ENCODE measurements at places on chromosomes 3 and 15.

DNA sequence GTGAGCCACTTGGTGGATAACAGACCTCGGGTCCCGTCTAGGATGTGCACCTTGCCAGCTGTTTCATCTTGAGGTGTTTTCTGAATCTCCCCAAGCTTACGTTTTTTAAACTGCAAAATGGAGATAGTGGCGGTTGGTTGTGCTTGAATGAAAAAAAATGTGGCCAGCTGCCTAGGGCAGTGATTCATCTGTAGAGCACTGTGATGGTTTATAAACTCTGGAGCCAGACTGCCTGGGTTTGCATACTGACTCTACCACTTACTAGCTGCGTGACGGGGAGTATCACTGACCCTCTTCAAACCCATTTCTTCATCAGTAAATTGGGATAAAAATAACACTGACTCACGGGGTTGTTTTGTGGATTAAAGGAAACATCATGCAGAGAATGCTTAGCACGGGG lies 159.1 kb downstream of the CHL1 start:
- no peak for DNase-seq

GRCh38 chr3:155046935-155047334 lies 33.2 kb upstream of the MME start:
- no peak for DNase-seq

GRCh38 chr3:171213907-171214306 lies 187.4 kb upstream of the SLC2A2 start:
- no peak for DNase-seq

- no peak for DNase-seq
These were observed 34.0 kb upstream of the SH3GL3 start for GRCh38 chr15:83413054-83413719.

DNA sequence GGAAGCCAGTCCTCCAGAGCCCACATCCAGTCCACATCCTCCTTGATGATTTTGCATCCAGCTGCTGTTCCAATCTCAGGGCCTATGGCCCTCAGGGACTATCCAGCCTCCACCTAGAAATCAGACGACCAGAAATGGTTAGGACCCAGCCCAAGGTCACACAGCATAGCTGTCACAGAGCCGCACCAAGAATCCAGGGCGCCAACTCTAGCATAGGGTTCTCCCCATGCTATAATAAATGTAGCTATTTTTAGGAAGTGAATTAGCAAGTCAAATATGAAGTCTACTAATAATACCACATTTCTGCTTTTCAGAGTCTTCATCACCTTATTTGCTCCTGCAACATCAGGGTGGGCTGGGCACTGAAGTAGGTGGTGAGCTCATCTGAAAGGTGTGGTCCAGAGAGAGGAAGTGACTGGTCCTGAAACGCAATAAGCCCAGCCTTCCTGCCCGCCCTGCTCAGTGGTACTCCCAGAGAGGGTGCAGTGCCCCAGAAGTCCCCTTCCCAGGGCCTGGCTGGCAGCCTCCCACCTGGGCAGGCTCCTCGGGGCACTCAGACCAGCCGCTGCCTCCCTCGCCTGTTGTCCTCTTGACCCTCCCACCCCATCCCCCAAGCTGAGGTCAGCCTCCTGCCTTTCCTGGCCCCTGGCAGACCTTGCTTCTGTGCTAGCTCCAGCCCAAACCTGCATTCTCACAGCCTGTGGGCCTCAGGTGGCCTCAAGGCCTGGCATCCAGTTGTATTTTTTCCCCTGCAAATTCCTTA lies 17.6 kb upstream of the CYP11A1 start:
- DNase-seq = no peak

- no peak for DNase-seq
These were observed 326.7 kb upstream of the CTDSPL start for GRCh38 chr3:37534940-37535339.

GRCh38 chr3:58874248-58874741 lies 175.5 kb downstream of the CFAP20DC start:
- no peak for DNase-seq

DNA sequence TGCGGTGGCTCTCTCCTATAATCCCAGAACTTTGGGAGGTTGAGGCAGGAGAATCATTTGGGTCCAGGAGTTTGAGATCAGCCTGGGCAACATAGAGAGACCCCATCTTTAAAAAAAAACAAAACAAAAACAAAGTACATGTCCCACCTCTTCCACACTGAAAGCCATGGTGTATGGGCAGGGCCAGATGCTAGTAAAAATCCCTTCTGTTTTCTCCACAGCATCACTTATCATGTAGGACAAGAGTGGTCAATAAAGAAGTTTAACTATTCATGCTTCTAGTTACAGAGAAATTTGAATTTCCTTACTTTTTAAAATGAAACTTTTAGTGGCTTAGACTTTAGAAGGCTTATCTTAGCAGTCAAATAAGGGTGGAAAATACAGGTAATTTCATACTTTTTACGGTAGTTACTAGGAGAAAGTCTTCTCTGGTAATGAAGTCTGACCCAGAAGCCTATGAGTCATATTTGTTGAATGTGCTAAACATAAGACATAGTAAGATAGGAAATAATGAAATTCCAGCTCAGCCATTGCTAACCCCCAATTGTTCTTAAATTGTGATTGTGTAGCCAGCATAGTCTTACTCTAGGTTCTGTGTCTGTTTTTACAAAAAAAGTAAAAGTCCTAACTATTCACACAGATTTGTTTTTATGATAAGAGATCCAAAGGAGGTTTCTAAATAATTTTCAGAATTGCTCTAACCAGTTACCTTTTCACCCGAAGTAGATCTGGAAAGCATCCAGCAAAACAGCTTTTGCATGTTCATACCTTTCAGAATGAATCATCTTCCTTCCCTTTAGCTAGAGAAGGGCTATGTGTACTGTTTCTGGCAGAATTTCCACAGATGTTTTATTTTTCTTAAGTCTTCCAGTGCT lies 16.4 kb upstream of the ZNF609 start:
- no peak for DNase-seq

GRCh38 chr3:192122832-192123594 lies 604.3 kb downstream of the FGF12 start:
- no peak for DNase-seq

DNA sequence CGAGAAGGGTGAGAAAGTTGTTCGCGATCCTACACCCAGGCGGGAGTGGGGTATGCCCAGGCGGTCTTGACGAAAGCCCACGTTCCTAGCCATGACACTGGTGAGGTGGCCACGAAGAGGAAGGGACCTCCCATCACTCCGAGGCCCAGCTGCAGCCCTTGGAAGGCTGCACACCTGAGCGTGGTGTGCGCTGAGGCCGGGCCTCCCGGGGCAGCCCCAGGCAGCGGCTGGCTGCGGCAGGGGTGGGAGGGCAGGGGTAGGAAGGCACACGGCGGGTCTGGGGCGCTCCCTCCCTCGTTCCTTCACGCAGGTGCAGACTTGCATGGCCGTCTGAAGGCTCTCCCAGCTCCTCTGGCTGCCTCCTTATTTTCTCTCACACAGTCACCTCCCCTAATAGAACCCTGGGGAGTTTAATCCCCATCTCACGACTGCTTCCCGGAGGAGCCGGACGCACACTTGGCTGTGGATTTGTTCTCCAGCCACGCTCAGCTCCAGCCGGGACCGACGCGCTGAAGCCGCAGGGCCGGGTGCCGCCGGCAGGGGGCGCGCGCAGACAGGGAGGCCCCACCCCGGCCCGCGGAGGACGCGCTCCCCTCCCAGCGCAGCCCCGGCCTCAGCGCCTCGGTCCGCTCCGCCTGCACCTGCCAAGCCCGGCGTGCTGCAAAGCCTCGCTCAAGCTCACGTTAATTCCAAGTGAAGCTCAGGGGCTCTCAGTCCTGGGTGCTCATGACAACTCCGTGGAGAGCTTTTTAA lies 37.8 kb upstream of the MUC4 start:
- no peak for DNase-seq

DNA sequence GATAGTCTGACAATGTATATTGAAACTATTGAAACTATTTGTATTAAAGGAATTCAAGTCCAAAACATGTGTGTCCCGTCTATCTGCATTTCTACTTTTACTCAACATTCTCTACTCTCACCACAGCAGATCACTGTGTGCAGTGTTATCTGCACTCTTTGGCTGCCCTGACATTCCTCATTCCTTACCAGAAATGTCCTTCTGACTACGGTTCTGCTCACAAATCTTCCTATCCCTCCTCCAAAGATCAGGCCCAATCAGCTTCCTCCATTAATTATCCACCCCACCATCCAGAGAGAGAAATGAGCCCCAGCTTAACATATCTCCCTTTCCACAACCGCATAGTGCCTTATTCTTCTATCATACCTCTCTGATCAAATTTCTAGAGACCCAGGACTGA lies 94.7 kb downstream of the TBL1XR1 start:
- no peak for DNase-seq

Measured in activated CD8-positive, alpha-beta memory T cell treated with anti-CD3 and anti-CD28 coated beads for 1 hour (primary cell).